ENCODE measurements at places on chromosomes 4 and X.

GRCh38 chr4:188268131-188268908 lies 129.1 kb downstream of the TRIML1 start:
- no peak for DNase-seq

DNA sequence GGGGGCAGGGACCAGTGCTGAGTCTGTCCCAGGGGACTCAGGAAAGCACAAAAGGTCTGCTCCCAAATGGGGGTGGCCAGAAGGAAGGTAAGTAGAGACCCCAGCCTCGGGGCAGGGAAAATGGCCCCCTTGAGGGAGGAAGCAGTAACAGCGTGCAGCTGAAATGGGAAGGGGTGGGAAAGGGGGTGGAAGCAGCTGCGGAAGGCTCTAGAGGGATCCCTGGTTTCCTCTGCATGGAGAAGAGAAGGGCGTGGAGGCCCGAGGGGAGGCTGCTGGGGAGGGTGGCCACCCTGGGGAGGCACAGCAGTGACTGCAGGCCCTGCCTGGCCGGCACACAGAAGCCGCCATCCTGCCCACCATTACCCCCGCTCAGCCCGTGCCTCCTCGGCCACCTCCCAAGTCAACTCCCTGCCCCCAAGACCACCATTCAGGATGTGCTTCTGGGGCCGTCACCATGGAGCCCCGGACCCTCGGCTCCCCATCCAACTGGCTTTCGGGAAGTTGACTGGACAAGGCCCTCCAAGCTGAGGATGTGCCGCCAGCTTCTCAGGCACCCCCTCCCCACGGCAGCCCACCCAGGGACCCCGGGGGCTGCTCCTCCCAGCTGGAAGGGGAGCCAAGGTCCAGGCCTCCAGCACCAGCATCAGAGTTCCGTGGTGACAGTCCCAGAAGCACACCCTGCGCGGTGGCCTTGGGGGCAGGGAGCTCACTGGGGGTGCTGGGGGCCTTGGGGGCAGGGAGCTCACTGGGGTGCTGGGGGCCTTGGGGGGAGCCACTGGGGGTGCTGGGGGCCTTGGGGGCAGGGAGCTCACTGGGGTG lies 23.6 kb downstream of the CFAP99 start:
- DNase-seq, result no peak

GRCh38 chr4:170015285-170015684 lies 10.9 kb downstream of the MFAP3L start:
- no peak for DNase-seq

GRCh38 chr4:30767147-30767845 lies 47.1 kb downstream of the PCDH7 start:
- no peak for DNase-seq

GRCh38 chr4:177547985-177548384 lies 105.7 kb upstream of the AGA start:
- no peak for DNase-seq

DNA sequence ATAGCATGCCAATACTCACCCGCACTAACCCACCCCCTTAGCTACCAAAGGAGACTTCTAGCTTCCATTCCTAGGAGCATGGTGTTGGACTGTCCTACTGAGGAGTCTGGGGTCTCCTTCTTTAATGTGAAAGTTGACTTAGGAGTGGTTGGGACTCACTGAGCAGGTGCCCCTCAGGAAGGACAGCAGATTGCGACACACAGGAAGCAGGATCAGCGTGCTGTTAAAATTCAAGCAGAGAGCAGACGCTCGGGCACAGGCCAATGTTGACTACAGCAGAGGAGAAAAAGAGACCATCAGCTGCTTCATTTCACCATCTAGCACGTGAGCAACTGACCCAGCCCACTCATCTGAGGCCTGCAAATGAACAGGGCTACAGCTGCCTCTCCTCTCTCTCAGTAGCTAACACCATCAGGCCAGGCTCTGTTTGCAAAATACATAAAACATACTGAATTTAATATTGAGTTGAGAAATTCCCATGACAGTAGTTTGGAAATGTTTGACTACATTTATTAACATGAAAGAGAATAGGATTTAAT lies 10.8 kb downstream of the NOX1 start:
- no peak for DNase-seq

- no peak for DNase-seq
Observed at GRCh38 chr4:102061133-102061532, 270.6 kb downstream of the BANK1 start.

GRCh38 chr4:147938496-147938895 lies 206.6 kb downstream of the ARHGAP10 start:
- DNase-seq, result no peak

GRCh38 chr4:185874516-185875230 lies 62.7 kb upstream of the SORBS2 start:
- DNase-seq, result no peak

- no peak for DNase-seq
Observed at GRCh38 chr4:81898862-81899504, 427.3 kb upstream of the RASGEF1B start.

GRCh38 chrX:151984328-151984727 lies 9.9 kb upstream of the GABRE start:
- no peak for DNase-seq

GRCh38 chrX:87160435-87161010 lies 357.1 kb upstream of the KLHL4 start:
- no peak for DNase-seq

DNA sequence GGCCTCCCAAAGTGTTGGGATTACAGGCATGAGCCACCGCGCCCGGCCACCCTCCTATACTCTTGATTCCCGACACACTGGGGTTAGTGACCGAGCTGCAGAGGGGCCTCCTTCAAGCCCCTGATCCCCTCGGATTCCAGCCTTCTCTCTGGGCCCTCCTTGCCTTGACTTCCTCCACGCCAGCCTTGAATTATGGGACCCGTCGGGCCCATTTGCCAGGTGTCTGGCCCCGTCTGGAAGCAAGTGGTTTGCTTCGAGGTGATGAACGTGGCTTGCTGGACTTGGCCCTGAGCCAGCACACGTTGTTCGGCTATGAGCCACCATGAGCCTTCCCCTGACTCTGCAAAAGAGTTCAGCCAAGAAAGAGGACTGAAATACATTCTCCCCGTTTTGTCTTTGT lies 37.4 kb upstream of the GRPEL1 start:
- DNase-seq, result no peak

GRCh38 chr4:159016593-159017024 lies 86.3 kb upstream of the RAPGEF2 start:
- peak; percentile 39 for DNase-seq

- DNase-seq, result no peak
Observed at GRCh38 chr4:74884266-74884665, 48.6 kb upstream of the PARM1 start.

DNA sequence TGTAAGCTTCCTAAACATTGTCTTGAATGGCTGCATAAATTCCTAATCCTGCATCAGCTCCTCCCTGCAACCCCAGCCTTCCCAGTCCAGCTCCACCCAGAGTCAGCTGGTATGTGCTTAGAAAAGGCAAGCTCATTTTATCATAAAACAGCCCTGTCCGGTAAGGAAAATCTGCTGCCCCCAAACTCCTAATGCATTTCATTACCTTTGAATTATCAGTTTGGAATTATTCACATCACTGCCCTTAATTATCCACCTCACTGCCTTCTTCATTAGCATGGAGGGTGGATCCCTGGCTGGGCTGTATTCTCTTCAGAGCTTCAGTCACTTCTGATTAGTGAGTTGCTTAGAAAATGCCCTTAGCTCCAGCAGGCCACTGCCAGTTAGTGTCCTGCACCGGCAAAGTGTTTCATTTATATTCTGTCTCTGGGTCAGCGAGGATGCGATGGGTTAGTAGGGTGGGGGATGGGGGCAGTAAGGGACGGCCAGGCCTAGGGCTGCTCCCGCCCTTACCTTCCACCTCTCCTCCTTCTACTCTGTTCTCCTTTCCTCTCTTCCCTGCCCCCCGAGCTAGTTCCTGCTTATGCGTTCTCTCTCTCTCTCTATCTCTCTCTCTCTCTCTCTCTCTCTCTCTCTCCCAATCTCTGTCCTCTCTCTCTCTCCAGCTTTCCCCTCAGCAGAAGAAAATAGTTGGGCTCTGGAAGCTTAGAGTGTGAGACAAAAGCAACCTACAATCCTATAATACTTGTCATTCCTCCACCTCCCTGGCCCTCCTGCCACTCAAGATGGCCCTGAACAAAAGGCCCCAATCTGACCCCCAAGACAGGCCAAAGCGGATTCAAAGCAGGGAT lies 174.8 kb upstream of the KLF3 start:
- DNase-seq, result no peak

DNA sequence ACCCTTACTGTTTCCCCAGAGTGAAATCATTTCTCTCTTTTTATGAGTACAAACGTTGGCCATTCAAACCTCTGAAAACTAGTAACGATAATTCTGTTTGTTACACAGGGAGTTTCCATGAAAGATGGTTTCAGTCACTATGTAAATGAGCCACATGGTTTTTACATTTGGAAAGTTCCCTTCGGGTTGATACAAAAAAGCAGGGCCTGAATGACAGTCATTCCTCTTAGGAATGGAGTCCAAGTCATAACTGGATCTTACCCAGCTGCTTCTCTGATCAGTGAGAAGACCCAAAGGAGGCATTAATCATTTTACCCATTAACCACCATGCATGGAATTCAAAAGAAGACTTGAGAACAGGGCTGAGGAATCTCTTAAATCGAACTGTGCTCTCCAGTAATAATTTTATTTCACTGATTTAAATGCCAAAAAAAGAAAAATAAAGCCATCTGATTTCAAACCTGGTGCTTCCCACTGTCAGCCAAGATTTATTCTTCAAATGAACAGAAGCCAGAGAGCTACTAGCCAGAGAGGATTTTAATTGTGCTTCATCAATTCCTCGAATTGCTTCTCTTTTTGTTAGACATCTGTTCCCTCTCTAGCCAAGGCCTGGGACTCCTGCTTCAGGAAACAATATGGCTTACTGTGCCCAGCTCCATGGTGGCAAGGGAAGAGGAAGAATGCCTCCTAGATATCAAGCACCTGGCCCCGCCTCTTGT lies 3.2 kb downstream of the SOWAHB start:
- DNase-seq, result no peak

DNA sequence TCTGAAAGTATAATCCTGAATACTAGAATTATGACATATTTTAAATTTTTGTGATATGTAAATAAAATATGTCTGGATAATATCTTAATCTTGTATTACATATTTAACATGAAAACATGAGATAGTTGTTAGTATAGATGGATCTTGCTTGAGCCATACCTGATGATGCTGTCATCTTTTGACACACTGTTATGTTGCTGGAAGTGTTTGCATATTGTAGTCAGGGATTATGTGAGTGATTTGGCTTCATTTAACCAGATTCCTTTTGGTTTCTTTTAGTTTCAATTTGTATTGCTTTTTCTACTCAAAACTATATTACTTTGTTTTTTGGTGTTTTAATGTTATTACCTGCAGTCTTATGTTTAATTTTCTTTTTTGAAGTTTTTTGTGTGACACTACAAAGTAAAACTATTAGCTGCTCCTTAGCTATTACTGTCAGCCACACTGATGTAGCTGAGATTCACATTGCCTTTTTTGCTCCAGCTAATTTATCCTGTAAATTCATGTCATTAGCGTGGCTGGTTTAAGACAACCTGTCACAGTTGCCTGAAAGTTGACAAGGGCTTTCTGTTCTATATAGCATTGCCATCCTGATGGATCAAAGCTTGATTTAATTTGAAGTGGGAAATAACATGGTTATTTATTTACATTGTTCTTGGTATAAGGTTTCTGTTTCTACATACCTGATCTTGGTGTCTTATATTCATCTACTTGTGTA lies 33.7 kb downstream of the METAP1 start:
- DNase-seq, result no peak

DNA sequence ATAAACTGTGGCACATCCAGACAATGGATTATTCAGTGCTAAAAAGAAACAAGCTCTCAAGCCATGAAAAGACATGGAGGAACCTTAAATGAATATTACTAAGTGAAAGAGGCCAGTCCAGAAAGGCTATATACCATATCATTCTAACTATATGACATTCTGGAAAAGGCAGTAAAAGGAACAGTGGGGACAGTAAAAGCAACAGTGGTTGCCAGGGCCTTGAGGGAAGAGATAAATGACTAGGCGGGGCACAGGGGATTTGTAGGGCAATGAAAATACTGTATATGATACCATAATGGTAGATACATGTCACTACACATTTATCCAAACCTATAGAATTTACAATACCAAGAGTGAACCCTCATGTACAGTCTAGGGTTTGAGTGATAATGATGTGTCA lies 115.3 kb downstream of the ATP8A1 start:
- DNase-seq, result no peak

DNA sequence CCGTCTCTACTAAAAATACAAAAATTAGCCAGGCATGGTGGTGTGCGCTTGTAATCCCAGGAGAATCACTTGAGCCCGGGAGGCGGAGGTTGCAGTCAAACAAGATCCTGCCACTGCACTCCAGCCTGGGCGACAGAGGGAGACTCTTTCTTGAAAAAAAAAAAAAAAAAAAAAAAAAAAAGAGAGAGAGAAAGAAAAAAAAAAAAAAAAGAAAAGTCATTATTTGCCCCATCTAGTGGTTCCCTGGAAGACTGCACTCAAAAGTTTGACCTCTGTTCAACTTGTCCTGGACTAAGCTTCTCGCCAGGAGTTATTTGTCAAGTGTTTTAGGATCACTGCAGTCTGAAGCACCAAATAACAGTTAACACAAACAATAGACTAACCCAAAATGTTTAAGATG lies 45.3 kb upstream of the KCTD8 start:
- DNase-seq, result peak; percentile 2

DNA sequence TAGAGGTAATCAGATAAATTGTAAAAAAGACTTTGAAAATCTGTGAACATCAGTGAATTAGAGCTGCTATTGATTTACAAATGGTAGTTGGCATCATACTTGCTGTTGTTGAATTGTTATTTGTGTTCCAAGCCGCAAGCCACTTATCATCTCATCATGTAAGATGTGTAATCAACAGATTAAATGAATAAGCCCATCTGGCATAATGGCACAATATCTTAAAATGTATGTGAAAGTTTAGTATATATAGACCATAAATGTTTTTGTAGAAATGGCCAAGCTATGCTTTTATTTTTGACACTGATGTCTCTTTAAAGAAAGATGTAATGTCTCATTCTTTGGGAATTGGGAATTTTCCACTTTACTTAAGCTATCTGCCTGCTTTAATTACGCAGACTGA lies 682.6 kb upstream of the GNPDA2 start:
- no peak for DNase-seq

- DNase-seq, result no peak
Observed at GRCh38 chr4:90349636-90350035, 222.4 kb downstream of the CCSER1 start.

- no peak for DNase-seq
Observed at GRCh38 chrX:101460669-101461068, 24.6 kb upstream of the ARMCX4 start.

- no peak for DNase-seq
Observed at GRCh38 chr4:76546759-76547742, 112.0 kb downstream of the SHROOM3 start.

- no peak for DNase-seq
Observed at GRCh38 chr4:12679217-12679616, 804.9 kb downstream of the RAB28 start.

- DNase-seq, result no peak
Observed at GRCh38 chrX:35809781-35810180, 11.6 kb downstream of the MAGEB16 start.

Measured in NCI-H1417 treated with DMSO at 0.1 percent for 48 hours (cell line).